Stimulated activated CD4-positive, alpha-beta T cell treated with anti-CD3 and anti-CD28 coated beads, TNF-alpha, amount 100 ng/mL, for 4 hours (primary cell): ENCODE measurements at places on chromosomes 4 and X.

GRCh38 chrX:15761564-15762191 lies 23.6 kb downstream of the CA5B start:
- DNase-seq = no peak

- DNase-seq = no peak
These were observed 168.6 kb downstream of the MGST2 start for GRCh38 chr4:139834226-139834662.

DNA sequence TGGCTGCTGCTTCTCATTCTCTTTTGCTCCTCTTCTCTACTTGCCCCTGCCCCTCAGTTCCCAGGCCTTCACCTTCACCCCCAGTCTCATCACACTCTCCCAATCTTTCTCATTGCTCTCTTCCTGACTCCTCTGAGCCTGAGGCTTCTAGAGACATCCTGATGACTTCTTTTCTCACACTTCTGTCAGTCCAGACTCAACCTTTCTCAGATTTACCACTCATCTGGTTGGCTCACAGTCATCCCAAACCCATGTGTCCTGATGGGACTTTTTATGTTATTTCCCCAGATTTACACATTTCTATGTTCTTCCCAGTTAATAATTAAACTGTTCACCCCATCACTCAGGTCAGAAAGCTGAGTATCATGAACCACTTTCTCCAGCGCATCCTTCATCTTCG lies 68.0 kb downstream of the TMA16 start:
- DNase-seq = no peak

DNA sequence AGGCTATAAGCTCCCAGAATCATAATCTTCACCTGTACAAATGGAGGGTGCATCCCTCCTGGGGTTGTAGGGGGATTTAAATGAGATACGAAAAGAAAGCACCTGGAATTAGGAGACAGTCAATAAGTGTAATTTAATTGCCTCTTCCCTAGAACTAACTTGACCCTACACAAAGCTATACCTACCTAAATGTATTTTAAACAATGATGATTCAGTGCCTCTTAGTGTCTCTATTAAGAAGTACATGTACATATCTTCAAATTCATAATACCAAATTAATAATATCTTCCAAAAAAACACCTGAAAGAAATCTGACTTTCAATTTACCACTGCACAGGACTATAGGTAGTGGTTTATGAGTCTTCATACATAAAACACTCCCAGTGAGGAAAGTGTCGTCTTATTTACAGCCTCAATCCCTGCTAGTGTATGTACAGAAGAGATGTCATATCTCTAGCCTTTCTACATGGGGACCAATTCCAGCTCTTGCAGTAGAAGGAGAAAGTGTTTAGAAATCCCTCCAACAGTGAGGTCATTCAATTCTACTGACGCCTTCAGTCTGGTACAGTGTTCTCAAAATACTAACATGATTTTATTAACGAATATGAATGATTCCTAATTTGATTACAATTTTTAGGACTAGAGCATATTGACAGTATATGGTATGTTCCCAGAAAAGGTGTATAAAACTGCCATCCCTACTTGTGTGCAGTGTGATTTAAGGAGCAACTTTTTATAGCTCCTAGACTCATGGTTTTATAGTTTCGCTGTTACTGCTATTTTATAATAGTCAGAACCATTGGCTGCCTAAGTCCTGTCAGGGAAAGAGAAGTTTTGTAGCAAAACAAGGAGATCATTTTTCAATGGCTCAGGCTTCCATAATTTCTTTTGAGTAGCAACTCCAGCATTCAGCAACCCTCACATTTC lies 282.7 kb downstream of the UNC5C start:
- DNase-seq = no peak

DNA sequence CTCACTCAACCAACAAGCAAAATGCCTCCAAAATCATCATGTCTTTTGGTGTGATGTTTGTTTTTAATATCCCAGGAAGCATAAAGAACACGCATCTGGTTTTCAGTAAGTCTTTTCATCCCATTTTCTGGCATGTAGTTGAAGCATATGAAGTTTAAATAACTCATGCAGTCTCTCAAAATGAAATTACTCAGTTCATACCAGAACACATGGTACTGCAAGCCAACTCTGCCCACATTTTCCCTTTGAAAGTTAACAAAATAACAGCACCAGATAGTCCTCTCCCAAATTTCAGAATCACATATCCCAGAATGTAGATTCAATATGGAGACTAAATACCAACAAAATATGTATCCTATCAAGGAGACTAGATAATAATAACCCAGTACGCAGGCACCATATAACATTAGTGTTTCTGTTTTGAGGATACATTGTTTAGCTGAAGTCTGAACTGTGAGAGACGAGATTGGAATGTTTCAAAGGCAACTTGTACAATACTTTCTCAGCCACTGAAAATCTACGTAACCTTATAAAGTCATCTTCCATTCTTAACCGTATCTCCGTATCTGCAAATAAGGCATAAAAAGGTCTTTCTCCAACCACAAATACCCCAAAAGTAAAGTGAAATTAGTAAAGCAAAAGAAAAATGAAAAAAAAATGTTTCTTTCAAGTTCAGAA lies 23.1 kb downstream of the CORIN start:
- DNase-seq = no peak

- DNase-seq = no peak
These were observed 520.4 kb downstream of the NLGN4X start for GRCh38 chrX:5708251-5708650.

GRCh38 chrX:41236629-41237028 lies 97.3 kb upstream of the DDX3X start:
- no peak for DNase-seq

- no peak for DNase-seq
These were observed 228.7 kb upstream of the SPRY1 start for GRCh38 chr4:123167931-123168330.

GRCh38 chr4:114264877-114265291 lies 285.4 kb upstream of the ARSJ start:
- DNase-seq = no peak

- DNase-seq = no peak
These were observed 8.5 kb upstream of the NUDT6 start for GRCh38 chr4:122930862-122931261.

DNA sequence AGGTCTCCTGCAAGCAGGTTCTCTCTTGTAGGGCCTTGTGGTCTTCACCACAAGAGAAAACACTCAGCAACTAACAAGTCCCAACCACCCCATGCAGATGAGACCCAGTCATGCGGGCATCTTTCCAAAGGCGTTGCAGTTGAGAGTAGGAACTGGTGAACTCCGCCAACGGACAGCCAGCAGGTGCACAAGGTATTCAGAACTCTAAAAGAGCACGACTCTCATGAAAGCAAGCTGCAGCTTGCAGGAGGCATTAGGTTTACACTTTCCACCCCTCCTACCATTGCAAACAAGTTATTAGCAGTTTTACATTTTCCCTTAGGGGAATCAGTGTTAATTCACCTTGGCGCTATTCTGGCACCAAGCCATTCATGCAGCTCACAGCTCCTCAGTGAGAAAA lies 173.4 kb upstream of the KIT start:
- DNase-seq = no peak

DNA sequence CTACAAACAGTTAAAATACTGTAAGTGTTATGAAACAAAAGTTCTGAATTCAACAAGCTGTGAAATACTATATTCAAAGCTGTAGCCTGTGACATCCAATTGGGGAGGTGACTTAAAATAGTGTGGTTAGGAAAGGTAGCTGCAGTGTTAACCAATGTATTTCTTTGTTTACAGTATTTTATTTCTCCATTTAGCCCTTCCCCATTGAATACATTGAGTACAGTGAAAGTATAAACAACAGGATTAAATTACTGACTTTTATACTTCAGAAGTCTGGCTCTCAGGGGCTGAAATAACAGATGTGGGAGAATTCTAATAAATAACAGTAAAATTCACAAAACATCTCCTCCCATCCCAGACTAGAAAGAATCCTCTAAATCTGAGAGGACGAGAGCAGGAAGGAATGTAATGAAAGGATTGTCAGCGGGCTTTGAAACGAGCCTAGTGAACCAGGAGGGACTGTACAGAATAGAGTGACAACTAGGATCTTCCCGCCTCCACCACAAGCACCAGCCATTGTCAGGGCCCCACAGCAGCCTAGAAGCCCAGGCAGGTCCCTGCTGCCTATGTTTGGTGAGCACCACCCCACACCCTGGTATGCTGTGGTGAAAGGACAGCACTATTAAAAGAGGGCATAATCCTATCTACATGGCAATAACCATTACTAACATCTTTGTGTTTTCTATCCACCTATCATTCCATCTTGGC lies 73.7 kb downstream of the SPCS3 start:
- DNase-seq = no peak

DNA sequence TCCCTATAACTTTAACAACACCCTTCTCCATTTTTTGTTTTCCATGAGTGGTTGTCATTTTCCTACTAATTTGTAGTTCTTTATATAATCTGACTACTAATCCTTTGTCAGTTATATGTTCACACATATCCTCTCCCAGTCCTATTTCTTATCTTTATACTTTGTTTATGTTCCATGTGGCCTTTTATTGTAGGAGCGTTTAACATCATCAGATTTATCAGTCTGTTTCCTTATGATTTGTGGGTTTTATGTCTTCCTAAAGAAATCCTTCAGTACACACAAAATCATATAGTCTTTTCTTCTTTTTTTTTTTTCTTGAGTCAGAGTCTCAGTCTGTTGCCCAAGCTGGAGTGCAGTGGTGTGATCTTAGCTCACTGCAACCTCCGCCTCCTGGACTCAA lies 204.9 kb upstream of the SPRY1 start:
- DNase-seq = no peak

DNA sequence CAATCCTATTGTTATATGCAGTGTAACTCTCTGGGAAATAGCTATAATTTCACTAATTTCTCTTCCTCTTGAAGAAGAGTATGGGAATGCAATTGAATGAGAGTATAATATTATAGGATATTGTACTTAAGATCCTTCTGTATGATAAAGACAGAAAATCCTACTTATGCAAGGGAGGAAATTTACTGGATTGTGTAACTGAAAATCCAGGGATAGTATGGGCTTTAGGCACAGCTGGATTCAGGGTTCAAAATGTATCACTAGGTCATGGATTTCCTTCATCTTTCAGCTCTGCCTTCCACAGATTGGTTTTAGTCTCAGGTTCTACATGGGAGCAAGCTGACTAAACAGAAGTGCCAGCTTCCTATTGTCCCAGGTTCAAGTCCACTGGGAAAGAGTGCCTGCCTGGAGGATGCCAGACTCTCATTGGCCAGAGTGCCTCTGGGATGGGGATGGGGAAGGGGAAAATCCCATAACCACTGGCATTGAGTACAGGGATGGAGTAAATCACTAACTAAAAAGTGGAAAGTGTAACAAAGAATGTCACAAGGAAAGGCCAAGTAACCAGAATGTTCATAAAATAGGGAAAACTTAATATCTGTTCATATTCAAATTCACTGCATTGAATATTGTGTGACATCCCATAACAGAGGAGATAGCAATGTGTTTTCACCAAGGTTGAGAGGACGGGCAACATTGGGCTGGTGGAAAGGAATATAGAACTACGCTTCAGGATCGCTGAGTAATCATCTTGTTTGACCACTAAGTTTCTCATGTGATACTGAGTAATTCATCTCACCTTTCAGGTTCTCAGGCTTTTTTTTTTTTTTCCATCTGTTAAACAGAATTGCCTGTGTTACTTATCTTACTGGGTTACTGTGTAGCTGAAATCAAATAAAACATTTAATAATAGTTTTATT lies 75.7 kb downstream of the ANXA3 start:
- no peak for DNase-seq

- DNase-seq = no peak
These were observed 89.7 kb downstream of the MID1IP1 start for GRCh38 chrX:38890963-38891362.

GRCh38 chrX:150781677-150782076 lies 88.5 kb downstream of the MTMR1 start:
- DNase-seq = no peak

- no peak for DNase-seq
These were observed 489.5 kb downstream of the STIM2 start for GRCh38 chr4:27350161-27350560.

- DNase-seq = no peak
These were observed 117.1 kb upstream of the FRG1 start for GRCh38 chr4:189823591-189823990.

DNA sequence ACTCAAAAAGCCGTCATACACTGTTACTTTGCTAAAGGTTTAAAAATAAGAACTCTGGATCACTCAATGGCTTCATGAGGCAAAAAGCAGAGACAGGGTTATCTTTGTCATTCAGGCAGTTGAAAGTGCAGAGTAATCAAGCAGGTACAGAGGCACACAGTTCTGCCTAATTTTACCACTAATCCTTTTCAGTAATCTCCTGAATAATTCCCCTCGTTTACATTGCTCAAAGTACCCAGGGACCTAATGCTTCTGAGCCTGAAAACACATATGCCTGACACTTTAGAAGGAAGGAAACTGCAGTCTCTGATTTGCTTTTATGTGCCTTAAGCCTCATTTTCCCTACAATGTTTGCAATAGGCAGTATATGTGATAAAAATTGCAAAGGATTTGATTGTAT lies 71.4 kb upstream of the TRAM1L1 start:
- no peak for DNase-seq

DNA sequence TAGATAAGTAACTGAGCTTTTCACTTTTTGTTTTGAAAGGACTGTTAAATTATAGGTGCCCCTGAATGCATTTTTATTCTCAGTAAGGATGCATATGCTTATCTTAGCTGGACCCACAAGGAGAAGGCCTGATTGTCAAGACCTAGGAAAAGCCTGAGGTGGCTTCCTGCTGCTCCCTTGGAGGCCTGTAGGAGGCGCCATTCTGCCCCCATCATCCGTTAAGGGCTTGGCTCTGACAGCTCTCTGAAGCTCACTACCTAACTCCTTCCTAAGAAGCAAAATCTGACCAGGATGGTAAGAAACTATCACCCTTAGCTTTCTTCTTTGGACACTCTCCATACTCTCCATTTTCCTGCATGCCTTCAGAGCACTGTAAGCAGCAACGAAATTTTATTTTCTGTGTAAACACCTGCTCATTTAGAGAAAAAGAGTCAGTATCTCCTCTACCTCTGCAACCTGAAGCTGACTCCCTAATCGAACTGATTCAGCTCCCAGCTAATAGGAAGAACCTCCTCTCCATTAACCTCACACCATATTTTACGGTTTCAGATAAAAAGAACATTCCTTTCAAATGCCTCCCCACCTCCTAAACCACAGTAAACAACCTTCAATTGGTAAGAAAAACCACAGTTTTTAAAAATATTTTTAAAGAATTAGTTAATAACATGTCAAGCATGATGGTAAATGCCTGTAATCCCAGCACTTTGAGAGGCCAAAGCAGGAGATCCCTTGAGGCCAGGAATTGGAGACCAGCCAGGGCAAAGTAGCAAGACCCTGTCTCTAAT lies 73.4 kb upstream of the EDNRA start:
- no peak for DNase-seq

GRCh38 chr4:148380291-148380690 lies 61.9 kb downstream of the NR3C2 start:
- DNase-seq = no peak
